Stimulated activated CD8-positive, alpha-beta memory T cell treated with anti-CD3 and anti-CD28 coated beads, Interleukin-2, amount 100 ng/mL, for 1 hour (primary cell): ENCODE measurements at places on chromosomes 1 and 21.

- no peak for DNase-seq
These were observed 24.2 kb downstream of the ZBTB18 start for GRCh38 chr1:244075247-244075722.

DNA sequence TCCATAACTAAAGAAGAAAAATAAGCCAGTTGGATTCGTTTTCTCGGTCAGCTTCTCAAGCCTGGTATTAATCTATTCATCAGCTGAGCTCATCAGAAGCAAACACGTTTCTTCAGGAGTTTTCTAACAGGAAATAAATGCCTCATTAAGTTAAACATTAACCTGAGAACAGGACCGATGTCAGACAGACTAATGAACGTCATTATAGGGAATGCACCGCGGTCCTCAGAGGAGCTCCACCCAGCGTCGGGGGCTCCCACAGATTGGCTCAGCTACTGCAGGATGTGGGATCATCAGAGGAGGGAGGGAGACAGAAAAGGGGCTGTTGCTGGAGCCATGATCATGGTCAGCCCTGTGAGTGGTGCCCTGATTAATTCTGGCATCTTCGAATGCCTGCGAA, 615.4 kb downstream of the PTPRU start:
- no peak for DNase-seq

GRCh38 chr21:35852820-35853219, 207.5 kb downstream of the SETD4 start:
- DNase-seq: no peak

GRCh38 chr1:203052601-203053000, 26.3 kb downstream of the PPFIA4 start:
- no peak for DNase-seq

GRCh38 chr1:41794031-41794430, 124.7 kb downstream of the HIVEP3 start:
- no peak for DNase-seq

- DNase-seq: no peak
These were observed 21.6 kb upstream of the PCP4 start for GRCh38 chr21:39845571-39846130.

- DNase-seq: no peak
These were observed 92.3 kb downstream of the PRDM16 start for GRCh38 chr1:3161176-3161840.

- no peak for DNase-seq
These were observed 1.4 kb downstream of the ZNF670 start for GRCh38 chr1:247077213-247077612.

DNA sequence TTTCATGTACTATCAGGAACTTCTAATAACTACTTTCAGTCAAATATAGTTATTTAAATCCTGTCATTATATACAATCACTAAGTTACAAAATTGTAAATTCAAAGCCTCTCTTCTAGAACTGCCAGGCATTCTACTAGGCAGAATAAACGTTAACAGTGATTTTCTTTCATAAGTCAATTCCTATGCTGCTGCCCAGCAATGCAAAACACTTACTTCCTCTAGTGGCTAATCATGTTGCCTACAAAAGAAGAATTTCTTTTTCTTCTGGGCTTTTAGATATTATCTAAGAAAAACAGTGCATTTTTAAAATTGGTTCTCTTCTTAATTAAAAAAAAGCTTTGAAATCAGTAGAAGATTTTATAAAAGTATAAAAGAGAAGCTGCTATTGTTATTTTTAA, 509.8 kb upstream of the ADAMTS5 start:
- DNase-seq: no peak

GRCh38 chr1:33094971-33095604, 14.1 kb downstream of the AZIN2 start:
- no peak for DNase-seq

GRCh38 chr1:226108935-226109828, 46.7 kb downstream of the H3-3A start:
- DNase-seq: no peak

DNA sequence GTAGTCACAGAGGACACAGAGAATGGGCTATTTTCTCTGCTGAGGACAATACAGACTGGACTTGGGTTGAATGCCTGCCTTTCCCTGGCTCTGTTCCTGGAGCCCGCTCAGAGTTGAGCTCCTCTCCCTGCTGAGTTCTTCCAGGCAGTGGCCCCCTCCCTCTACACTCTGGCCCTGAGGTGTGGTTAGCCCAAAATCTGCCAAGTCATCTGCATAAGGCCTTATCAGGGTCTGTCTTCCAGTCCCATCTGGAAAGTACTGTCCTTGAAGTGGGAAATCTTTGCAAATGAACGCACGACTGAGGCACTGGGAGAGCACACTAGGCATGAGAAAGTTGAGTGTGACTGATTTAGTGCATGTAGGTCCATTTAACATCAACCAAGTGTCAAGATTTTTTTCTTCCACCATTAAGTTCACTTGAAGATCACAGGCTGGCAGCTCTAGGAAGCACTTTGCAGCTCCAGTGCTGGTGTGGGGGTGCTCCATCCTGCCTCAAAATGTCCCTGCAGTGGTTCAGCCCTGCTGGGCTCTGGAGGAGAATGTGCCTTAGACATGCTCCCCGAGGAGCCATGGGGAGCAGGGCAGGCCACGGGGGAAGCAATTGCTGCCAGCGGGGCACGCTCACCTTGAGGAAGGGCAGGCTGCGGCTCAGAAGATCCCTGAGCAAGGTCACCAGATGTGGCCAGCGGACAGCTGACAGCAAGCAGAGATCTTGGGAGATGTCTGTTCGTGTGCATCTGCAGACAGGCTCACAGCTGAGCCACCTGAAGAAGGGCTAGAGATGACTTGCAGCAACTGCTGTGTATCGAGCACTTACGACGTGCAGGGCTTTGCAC, 41.5 kb downstream of the IER5 start:
- DNase-seq: no peak

DNA sequence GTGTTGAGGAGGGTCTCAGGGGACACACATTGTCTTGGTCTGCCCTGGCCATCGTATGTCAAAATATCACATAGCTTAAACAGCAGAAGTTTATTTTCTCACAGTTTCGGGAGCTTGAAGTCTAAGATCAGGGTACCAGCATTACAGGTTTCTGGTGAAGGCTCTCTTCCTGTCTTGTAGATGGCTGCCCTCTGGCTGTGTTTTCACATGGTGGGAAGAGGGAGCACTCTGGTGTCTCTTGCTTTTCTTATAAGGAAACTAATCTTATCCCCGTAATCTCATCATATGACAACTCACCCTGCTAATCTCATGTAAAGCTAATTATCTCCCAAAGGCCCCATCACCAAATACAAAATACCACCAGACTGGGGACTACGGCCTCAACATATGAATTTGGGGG, 246.9 kb upstream of the ST6GALNAC5 start:
- no peak for DNase-seq

- no peak for DNase-seq
These were observed 18.8 kb downstream of the QSOX1 start for GRCh38 chr1:180173451-180173850.

- DNase-seq: no peak
These were observed 8.8 kb upstream of the LMX1A start for GRCh38 chr1:165365341-165365740.

- DNase-seq: no peak
These were observed 2.4 kb downstream of the FNBP1L start for GRCh38 chr1:93450321-93450720.

DNA sequence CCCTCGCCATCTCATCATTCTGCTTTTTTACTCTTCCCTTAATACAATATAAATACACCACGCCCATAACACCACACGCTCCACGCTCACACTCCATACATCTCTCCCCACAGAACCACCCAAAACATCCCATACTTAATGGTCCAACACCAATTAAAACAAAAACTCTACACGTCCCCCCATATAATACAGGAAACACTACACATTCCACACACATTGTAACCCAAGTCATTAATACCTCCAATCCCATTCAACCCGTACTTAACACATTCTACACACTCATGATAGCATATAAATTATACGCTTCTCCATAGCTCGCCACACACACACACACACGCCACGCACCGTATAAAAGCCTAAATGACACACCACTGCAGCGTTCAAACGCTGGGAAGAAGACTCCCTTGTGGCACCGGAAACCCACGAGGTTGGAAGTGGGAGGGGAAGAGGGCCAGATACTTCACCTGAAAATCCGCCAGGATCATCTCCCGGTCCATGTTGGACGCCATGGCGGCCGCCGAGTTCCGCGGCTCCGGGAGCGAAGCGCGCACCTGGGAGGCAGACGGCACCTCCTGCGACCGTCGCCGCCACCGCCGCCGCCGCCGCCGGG, 659 bp downstream of the FAF1 start:
- DNase-seq: no peak

DNA sequence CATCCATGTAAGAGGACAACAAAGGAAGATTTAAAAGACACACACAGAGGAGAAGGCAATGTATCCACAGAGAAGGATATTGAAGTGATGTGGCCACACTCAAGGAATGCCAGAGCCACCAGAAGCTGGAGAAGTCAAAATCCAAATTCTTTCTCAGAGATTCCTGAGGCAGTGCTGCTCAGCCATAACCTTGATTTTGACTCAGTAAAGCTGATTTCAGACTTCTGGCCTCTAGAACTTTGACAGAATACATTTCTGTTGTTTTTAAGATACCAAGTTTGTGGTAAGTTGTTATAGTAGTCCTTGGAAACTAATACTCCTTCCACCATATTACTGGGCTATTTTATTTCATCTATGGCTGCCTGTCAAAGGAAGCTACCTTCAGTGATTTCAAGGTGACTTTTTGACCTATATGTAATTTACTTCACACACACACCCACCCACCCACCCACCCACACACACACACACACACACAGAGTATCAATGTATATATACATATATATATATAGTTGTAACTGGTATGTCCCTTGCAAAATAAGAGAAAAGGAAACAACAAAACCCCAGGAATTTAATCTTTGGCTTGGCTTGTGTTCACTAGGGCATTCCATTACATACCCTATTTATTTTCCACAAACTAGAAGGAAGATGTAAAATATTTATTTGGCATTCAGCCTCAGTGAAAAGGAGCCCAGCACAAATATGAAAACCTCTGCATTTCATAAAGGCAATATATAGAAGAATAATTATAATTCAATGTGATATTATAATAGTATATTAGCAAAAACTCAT, 142.1 kb upstream of the PTGFR start:
- DNase-seq: no peak
